Activated CD4-positive, alpha-beta T cell treated with anti-CD3 and anti-CD28 coated beads for 1 hour (primary cell): ENCODE measurements at places on chromosomes 5 and 9.

DNA sequence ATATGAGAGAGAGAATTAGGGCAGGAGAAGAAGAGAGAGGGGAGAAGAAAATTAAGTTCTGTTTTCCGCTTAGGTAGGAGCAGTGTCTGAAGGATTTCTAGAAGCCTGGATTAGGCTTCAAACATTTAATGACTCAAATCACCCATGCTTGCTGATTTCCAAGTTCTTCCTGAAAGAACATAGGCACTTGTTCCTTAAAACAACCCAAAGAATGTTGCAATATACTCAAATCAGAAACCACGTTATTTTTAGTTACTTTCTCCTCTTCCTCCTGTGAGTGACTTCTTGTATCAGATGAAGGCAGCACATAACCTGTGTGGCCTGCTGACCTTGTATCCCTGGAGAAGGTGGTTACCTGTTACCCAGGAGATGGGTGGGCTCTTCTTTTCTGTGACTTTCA is 351.5 kb upstream of the KLF4 start:
- DNase-seq: no peak

DNA sequence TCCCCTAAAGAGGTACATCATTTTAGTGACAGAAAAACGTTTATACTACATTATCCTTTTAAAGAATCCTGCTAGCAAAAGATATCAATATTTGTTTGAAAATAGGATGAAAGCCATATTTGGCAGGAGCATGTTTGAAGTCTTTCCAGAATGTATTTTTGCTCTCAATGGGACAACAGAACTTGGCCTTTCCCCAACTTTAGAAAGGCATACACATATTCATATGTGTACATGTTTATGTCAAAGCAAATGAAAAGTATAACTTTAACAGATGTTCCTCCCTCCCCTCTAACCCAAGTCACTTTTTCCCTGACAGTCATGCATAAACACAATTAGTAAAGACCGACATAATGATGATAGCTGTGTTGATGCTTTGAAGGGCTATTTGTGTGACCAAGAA is 427.8 kb upstream of the CDH6 start:
- DNase-seq: no peak

DNA sequence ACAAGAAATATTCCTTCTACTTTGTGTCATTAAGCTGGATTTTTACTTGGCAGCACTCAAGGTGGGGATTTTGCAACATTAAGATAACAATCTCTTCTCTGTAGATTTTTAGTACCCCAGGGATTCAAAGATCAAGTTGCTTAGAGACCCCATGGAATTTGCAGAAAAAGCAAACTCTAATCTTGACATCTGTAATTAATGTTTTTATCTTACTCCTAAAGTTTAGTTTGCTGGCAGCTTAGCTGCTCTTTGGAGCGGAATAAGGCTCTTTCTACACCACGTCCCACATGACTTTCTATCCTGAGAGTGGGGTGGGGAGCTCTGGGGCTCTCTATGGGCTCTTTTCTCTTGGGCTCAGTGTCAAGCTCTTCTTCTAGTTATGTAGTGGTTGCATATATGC is 21.7 kb upstream of the SPDL1 start:
- no peak for DNase-seq

GRCh38 chr5:138349852-138350562 is 2.5 kb upstream of the KDM3B start:
- no peak for DNase-seq

- no peak for DNase-seq
Measured at GRCh38 chr9:128503870-128504269, 649 bp upstream of the GLE1 start.

GRCh38 chr5:121429761-121430160 is 421.9 kb upstream of the FTMT start:
- DNase-seq: no peak

GRCh38 chr5:171701100-171701541 is 84.5 kb upstream of the SMIM23 start:
- no peak for DNase-seq

GRCh38 chr5:112276991-112277390 is 142.1 kb downstream of the EPB41L4A start:
- no peak for DNase-seq

- no peak for DNase-seq
Measured at GRCh38 chr5:106311230-106311915, 1359.4 kb downstream of the EFNA5 start.

DNA sequence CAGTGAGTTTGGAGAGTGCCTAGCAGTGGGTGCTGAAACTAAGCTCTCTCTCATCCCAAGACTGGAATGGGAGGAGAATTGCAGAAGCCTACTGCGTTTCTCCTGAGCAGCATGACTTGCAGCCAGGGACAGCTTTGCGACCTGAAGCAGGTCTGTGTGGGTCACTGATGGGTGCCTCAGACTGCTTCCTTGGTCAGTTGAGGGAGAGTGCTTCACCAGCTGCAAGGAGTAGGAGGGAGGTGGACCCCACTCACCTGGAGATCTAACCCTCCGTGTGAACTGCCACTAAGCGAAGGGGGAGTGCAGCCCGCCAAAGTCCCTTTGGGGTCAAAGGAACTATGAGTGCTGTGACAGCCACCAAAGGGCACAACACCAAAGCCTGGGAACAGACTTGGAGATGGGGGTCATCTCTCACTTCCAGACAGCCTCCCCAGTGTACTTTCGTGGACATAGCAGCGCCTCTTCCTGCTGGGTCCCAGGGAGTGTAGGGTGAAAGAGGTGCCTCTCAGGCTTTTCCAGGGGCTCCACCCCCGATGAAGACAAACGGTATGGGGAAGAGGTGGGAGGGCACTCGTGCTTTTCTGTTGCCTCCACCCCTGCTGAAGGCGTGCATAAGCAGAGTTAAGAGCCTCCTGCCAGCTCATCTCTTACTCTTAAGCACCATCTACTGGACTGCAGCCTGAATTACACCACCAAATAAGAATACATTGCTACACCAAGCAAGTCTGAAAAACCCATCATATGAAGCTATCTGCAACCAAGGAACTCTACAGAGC is 34.3 kb upstream of the MACIR start:
- no peak for DNase-seq

GRCh38 chr5:131607903-131608540 is 27.0 kb downstream of the RAPGEF6 start:
- DNase-seq: no peak

- DNase-seq: no peak
Measured at GRCh38 chr9:136650648-136651047, 12.1 kb upstream of the EGFL7 start.

- DNase-seq: no peak
Measured at GRCh38 chr5:91245871-91246270, 137.2 kb downstream of the ARRDC3 start.

DNA sequence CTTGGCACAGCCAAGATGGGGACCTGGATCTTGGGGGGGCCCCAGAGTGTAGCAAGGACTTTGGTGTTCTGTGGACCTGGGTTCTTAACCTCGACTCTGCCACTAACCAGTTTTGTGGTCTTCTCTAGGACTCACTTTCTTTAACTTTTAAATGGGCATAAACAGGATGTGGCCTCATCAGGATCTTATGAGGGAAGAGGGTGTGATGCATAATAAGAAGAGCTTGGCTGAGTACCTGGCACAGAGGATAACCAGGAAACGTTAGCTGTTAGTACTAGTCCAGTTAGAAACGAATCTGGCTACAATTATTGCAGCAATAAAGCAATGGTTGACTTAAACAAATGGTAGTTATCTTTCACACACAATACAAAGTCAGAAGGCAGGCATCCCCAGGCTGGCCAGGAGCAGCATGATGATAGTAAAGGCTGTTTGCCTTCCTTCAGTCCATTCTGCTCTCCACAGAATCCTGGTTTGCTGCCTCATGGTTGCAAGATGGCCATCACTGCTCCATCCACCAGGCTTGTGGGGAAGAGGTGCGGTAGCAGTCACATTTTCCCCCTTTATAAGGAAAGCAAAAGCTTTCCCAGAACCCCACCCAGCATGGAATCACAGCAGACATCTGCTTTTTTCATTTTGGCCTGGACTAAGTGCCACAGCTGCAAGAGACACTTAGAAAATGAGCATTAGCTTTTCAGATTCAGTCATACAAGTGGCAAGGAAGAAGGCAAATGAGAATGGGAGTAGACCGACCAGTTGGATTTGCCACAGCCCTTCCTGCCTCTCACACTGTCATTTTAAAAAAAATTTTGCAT is 225.0 kb downstream of the AOPEP start:
- DNase-seq: no peak

DNA sequence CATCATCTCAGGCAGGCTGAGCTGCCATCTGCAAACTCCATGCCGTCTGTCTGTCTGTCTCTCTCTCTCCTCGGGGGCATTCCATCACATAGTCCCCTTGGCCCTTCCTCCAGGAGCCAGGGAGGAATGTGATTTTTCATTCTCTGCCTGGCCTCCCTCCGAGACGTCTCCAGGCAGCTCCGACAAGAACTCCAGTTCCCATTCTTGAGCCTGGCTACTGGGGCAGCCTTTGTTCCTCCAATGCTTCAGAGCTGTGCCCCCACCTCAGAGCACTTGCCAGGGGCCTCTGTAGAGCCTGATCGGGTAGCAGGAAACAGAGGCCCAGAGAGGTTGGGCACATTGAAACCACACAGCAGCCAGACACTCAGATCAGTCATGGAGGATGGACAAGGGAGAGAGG is 74.0 kb downstream of the COL27A1 start:
- no peak for DNase-seq

- DNase-seq: no peak
Measured at GRCh38 chr5:139422307-139422893, 16.9 kb downstream of the DNAJC18 start.

GRCh38 chr5:98349251-98349989 is 424.0 kb upstream of the RGMB start:
- DNase-seq: no peak

DNA sequence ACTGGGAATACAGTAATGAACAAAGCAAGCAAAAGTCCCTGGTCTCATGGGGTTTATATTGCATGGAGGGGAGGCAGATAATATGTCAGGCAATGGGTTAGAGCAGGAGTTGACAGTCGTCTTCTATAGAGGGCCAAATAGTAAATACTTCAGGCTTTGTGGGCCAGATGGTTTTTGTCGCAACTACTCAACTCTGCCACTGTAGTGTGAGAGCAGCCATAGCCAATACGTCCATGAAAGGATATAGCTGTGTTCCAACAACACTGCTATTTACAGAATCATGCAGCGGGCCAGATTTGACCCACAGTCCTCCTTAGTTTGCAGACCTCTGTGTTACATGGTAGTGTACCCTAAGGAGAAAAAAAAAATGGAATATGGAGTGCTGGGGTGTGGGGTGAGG is 25.5 kb downstream of the MAST4 start:
- DNase-seq: no peak

- DNase-seq: no peak
Measured at GRCh38 chr9:33351547-33351946, 50.8 kb downstream of the AQP7 start.

DNA sequence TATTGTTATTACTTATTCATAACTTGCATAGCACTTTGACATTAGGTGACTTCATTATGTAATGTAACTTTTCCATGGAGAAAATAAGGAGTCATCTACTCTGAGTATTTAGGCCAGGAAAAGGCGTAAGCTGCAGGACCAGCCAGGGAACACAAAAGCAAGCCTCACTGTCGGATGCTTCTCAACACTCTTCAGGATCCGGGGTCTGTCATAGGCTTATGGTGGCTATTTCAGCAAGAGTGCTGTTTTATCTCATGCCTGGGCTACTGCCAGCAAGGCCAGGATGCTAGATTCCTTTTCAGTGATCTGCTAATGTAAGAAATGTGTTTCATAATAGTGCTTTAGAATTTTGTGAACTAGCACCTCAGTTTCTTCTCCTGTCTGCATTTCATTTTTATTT is 162.4 kb downstream of the CHSY3 start:
- no peak for DNase-seq

DNA sequence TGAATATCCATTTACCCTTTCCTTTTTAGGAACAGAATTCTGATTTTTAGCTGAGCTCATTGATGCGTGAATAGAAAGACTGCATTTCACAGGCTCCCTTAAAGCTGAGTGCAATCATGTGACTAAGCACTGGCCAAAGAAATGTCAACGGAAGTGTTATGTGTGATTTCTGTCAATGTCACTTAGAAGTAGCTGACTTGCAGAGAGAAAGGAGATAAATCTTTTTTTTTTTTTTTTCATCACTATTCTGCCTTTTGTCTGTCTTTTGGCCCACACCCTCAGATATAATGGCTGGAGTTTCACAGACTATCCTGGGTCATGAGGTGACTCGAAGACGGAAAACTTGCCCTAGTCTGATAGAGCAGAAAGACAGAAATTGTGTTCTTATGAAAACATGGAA is 39.3 kb upstream of the SLC27A6 start:
- no peak for DNase-seq

DNA sequence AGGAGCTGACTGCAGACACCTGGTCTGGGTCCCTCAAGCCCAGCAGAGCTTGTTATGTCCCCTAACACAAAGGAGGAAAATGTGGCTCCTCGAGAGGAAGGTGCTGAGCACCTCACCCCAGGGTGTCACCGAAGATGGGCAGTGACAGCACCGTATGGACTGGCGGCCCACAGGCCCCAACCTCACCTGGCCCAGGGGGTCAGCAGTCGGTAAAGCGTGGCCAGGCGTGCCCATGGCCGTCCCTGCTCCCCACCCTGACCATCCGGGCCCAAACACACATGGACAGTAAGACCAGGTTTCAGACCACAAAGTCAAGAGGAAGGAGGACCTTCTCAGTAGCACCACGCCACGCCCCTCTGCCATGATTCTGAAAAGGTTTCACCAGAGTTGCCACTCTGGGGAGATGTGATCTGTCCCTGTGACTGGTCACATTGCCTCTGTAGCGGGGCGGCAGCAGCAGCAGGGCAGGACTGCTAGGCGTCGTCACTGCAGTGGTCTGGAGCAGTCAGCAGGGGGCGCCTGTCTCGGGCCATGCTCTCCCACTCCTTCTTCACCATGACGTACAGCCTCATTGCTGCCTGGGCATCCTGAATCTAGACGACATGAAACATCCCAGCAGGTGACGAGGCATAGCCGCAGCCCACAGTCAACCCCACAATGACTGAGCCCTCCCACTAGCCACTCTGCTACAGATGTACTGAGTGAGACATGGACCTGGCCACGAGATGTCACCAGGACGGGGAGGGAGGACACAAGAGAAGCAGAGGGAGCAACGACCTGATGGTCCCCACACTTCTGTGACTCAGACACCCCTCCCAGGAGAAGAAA is 11.1 kb downstream of the REXO4 start:
- DNase-seq: peak; percentile 67
